NCI-H526 treated with DMSO at 0.1 percent for 48 hours (cell line): ENCODE measurements at places on chromosomes 1 and 21.

- no peak for DNase-seq
These were observed 7.3 kb downstream of the SLC45A3 start for GRCh38 chr1:205672970-205673369.

GRCh38 chr21:35239811-35240219 lies 190.7 kb upstream of the RUNX1 start:
- peak; percentile 82 for DNase-seq

DNA sequence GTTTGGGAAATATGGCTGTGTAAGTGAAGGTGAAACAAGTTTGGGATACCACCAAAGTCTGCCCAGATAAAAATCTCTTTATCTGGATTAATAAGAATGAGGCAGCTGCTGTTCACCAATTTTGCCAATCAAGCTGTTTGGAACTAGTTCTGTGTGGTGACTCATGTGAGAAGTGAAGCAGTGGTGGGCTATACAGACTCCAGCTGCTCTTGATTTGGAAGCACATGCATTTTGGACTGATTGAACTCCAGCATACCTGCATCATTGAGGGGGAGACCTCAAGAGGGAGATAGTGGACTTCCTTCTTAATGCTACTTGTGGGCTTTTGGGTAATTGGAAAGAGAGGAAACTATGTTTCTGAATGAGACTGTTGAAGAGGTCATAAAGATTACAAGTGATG lies 99.2 kb upstream of the B3GALT2 start:
- no peak for DNase-seq

DNA sequence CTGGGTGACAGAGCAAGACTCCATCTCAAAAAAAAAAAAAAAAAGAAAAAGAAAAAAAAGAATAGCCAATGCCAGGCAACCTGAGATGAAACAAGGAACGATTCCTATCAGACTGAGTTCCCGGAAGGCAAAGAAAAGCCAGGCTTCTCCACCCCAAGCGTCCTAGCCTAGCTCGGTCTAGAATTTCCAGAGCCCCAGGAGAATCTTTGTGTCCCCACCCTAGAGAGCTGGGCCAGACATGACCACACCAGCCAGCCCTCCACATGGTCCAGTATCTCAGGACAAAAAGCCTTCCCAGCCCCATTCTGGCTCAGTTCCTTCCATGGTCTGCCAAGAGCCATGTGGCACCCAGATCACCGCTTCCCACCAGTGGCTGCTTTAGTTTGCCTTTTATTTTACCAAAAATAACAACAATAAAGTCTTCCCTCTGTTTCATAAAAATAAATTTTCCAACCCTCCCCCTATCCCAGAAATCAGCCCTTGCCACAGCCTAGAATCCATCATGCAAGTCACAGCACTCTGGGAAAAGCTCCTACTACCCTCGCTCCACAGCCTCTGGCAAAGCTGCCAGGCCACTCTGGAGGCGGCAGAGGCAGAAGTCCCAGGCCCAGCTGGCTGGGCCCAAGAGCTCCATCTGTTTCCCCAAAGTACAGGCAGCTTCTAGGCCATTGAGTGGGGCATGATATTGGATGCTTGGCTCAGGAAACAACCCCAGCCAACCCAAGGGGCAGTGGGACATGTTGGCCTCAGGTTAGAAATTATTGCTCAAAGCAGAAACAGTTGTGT lies 3.5 kb upstream of the MKNK1 start:
- DNase-seq = no peak

DNA sequence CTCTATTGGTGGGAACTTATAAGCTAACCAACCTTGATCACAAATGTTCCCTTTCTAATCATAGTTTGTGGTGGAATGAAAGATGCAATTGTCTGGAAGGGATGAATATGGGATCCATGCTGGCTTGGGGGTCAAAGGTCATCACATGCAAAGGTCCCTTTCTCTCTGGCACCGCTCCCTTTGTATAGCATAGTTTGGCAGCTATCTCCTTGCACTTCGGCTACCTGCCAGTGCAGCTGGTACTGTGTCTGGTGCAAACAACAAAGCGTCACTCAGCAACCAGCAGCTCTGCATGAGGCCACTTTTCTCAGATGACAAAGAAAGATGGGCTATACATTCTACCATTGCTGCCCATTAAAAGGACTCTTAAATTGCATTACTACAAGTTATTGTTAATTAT lies 188.2 kb upstream of the NFIA start:
- DNase-seq = no peak

DNA sequence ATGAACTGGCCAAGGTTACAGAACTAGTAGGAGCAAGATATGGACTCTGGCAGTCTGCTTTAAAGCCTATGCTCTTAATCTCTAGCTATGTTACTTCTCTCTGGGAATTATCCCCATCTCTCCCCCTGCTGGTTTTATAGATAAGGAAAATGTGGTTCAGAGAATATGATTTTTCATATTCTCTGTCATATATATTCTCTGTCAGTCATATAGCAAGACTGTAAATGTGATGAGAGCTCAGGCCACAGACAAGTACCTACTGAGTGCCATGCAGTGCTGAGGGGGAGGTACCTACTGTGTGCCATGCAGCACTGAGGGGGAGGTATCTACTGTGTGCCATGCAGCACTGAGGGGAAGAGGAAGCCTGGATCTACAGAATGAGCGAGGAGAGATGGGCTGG lies 220.3 kb upstream of the FGGY start:
- peak; percentile 30 for DNase-seq

- DNase-seq = no peak
These were observed 516.9 kb downstream of the ADGRL2 start for GRCh38 chr1:82317671-82318070.

GRCh38 chr1:9050803-9051202 lies 18.6 kb downstream of the SLC2A5 start:
- DNase-seq = no peak

DNA sequence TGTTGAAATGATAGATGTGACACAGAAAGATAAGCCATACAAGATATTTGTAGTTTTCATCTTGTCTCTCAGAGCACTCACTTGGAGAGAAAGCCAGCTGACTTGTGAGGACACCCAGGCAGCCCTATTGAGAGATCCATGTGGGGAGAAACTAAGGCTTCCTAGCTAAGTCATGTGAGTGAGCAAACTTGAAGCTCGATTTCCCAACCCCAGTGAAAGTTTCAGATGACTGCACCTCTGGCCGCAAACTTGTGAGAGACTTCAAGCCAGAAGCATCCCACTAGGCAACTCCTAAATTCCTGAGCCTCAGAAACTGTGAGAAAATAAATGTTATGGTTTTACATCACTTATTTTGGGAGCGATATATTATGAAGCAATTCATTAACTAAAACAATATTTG lies 832.3 kb downstream of the LTN1 start:
- DNase-seq = no peak

- DNase-seq = no peak
These were observed 111.6 kb downstream of the COLGALT2 start for GRCh38 chr1:183925947-183926346.

- DNase-seq = no peak
These were observed 178.3 kb downstream of the TRABD2B start for GRCh38 chr1:47818682-47819573.

GRCh38 chr1:10045480-10046355 lies 13.0 kb downstream of the UBE4B start:
- no peak for DNase-seq

DNA sequence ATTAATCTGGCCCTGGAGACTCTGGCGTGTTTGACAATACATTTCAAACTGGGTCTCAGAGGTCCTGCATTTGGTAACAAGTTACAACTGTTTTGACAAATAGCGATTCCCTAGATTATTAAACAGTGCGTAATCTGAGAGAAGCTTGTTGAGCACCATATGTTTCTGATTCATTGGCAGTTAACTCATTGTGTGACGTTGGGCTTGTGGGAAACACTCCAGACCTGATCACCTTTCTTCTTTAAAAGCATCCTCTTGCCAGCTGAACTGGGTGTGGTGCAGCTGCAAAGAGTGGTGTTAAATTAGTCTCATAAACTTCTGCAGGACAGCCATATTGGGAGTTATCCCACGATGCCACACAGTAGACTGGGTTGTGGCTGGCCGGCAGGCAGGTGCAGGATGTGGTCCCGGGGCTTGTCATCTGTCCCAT lies 82.7 kb downstream of the CDC7 start:
- DNase-seq = no peak

GRCh38 chr1:98352378-98352777 lies 309.1 kb upstream of the SNX7 start:
- no peak for DNase-seq

DNA sequence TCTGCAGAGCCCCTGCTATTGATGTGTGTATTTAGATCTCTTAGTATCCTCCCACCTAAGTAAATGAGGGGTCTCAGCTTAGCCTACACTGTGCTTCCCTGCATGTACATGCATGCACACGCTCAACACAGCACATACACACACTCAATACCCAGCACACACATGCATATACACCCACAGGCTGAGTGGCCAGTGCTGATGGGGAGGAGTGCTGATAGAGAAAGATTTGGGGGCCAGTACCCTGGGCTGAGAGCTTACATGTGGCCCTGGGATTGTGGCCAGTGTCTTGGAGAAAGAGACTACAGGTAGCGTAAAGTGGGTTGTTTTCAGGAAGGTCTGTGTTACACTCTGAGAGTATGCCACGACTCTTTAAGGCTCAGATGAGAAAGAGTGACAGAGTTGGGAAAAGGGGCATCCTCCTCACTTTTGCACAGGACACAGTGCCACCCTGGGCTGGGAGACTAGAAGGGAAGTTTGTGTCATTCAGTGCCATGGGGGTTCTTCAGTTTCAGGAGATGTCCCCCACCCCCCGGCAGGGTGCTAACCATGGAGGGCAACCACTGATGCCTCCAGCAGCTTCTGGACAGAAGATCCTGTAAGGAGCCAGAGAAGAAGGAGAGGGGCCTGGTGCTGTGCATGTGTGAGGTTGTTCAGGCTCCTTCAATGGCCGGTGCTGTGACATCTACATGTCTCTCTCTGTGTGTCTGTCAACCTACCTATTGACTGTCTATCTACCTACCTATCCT lies 166.8 kb downstream of the RHOU start:
- DNase-seq = no peak

DNA sequence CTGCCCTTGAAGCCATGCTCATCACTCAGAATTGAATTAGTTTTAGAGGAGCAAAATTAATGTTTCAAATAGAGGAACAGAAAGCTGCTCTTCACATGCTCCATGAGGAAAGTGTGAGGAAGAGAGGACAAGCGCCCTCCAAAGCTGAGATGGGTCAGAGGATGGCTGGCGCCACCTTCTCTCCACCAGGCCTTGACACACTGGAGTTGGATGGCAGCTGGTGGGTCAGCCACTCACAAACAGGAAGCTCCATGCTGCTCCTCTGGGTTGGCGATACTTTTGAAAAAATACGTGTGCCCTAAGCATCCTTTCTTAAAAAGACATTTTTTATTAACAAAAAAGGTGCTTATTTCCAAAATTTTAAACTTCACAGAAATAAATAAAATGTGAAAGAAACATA lies 3.1 kb upstream of the CD2 start:
- no peak for DNase-seq

DNA sequence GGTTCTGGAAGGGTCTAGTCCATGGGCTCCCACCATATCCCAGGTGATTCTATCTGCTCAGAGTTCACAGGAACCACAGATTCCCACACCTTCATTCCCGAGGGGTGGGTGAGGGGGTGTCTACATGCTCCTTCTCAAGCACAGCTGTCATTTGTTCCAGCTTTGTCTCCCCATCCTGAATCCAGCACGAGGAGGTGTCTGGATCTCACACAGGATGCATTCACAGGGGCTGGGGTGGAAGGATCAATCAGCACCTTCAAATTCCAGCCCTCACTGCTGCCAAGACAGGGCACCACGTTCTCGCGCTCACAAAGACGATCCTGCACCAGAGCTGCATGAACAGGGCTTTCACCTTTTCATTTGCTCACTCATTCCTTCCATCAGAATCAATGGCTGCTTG lies 52.7 kb downstream of the TCP10L start:
- no peak for DNase-seq

DNA sequence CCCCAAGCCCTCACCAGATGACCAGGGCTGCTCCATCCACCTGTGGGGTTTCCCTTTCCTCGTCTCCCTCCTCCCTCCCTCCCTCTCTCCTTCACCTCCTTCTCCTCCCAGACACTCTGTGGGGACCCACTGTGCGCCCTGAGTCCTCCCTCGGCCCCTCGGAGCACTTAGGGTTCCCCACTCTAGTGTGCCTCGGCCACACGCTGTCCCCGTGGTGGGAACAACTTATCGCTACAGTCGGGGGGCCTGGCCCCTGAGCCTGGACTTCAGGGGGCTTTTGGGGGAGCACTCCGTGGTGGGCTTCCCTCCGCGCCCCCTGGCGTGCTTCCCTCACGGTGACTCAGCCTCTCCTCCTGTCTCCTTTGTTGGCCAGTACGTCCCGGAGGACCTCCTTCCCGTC lies 27.5 kb downstream of the CSTB start:
- DNase-seq = no peak

GRCh38 chr1:148263128-148263905 lies 111.2 kb upstream of the NBPF11 start:
- peak; percentile 98 for DNase-seq

DNA sequence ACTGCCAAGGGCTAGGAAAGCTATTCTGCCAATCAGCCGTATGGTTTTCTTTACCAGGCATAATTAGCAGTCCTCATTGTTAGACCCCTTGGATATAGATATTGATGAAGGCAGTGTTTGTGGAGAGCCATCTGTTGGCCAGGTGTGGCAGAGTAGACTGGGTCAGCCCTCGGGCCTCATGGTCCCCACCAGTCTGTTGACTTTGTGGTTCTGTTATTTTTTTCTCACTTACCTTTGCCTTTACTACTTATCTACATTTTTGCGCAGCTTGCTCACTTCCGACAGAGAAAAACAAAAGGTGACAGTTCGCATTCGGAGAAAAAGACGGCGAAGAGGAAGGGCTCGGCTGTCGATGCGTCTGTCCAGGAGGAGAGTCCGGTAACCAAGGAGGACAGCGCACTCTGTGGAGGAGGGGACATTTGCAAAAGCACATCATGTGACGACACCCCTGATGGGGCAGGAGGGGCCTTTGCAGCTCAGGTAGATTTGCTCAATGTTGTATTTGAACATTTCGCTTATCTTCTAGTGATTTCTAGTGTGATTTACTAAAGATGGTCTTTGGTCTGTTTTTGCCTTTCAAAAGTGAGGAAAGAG lies 2.3 kb downstream of the PCNT start:
- DNase-seq = peak; percentile 12

DNA sequence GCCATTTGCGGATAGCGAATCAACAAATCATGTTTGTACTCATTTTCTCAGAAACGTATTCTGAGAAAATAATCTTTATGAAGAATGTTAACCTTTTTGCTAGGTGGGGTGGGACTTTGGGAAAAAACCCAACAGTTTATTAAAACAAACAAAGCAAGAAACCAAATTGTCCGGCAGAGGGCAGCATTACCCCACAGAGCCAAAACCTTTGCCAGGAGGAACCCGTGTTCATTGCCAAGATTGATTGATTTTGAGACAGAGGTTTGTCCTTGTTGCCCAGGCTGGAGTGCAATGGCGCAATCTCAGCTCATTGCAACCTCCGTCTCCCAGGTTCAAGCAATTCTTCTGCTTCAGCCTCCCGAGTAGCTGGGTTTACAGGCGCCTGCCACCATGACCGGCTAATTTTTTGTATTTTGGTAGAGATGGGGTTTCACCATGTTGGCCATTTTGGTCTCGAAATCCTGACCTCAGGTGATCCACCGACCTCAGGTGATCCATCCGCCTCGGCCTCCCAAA lies 70.8 kb upstream of the RHOU start:
- DNase-seq = peak; percentile 7
